CD4-positive, alpha-beta T cell (primary cell): ENCODE measurements at places on chromosomes 12 and 14. TPM values are rescaled to one million over a fixed set of nuclear protein-coding genes. Genes with fewer than 3 reads are reported as not detected.

The CLEC7A gene
- 3.7 TPM for total RNA-seq

The TMEM63C gene
- 0.58 TPM for total RNA-seq

The OR4K1 gene
- not detected for total RNA-seq

The CPNE6 gene
- not detected for total RNA-seq

The INHBC gene
- 0.20 TPM for total RNA-seq

The NOVA1 gene
- 0.14 TPM for total RNA-seq
